Aorta (tissue), 5 donors: ENCODE measurements at places on chromosomes 16 and 17. TPM values are rescaled to one million over a fixed set of nuclear protein-coding genes. Genes with fewer than 3 reads are reported as not detected.

Gene CCL8
- total RNA-seq: 3.6 TPM

Gene SDR42E2
- total RNA-seq: not detected

Gene MYOCD
- 251 TPM for total RNA-seq

Gene KRTAP16-1
- not detected for total RNA-seq

Gene RAB26
- total RNA-seq: not detected

Gene SLC5A11
- total RNA-seq: not detected

Gene OTOA
- total RNA-seq: 0.21 TPM

DNA sequence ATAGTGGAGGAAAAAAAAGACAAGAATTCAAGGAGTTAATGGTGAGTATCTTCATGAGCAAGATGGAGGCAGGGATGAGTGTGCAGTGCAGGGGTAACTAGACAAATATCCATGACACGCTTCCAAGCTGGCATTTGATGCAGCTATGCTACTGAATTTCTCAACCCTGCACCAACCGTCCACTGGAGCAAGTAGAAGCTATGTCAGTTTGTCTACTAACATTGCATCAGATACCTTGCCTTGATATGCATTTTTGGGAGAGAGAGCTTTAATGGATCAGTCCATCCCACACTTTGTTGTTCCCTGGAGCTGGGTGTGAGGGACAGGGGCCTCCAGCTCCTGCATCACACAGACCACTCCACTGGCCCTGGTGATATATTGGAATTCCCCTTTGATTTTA lies 16.4 kb downstream of the CCL11 start:
- peaks cover 1% of the 10 kb centered on the region for H3K4me1 ChIP-seq
- H3K4me3 ChIP-seq: no peak overlapping the region
- no peaks in the 10 kb centered on the region for H3K36me3 ChIP-seq
- no peak overlapping the region for H3K27ac ChIP-seq

- H3K36me3 ChIP-seq: no peaks in the 10 kb centered on the region
- H3K4me1 ChIP-seq: no peaks in the 10 kb centered on the region
- H3K4me3 ChIP-seq: no peak overlapping the region
- H3K27ac ChIP-seq: no peak overlapping the region
Measured at GRCh38 chr17:42783062-42783790, 2.8 kb downstream of the WNK4 start.

GRCh38 chr16:17303101-17303500 lies 167.7 kb downstream of the XYLT1 start:
- H3K27ac ChIP-seq: no peak overlapping the region
- no peak for DNase-seq
- no peaks in the 10 kb centered on the region for H3K36me3 ChIP-seq
- H3K4me1 ChIP-seq: no peaks in the 10 kb centered on the region

DNA sequence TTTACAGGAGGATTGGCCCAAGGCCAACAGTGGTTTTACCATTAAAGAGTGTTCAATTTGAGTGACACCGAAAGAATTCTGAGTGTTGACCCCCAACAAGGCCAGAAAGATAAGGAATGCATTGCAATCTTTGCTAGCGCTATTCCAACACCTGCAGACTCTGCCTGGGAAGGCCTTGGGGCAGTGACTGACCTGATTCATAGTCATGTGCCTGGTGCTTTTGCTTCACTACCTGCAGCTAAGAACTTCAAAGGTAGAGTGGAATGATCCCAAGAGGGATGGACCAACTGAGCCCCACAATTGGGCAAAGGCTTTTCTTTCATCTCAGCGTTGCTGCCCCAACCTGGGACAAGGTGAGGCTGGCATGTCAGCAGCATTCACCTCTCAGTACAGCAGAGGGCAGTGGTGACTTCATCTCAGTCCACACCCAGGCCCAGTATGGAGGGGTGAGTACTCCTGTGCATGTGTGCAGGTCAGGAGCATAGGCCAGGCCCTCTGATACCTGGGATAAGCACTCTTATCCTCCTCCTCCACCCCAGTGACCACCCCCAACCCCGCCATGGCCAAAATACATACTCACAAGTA lies 149.6 kb upstream of the GNAO1 start:
- no peak overlapping the region for H3K4me3 ChIP-seq
- H3K36me3 ChIP-seq: no peaks in the 10 kb centered on the region
- no peak overlapping the region for H3K27ac ChIP-seq
- H3K27me3 ChIP-seq: no peaks in the 10 kb centered on the region
- DNase-seq: no peak
- H3K4me1 ChIP-seq: no peaks in the 10 kb centered on the region

GRCh38 chr17:61700252-61700651 lies 109.2 kb upstream of the NACA2 start:
- no peak for DNase-seq
- no peaks in the 10 kb centered on the region for H3K27me3 ChIP-seq
- no peaks in the 10 kb centered on the region for H3K4me1 ChIP-seq
- no peak overlapping the region for H3K27ac ChIP-seq

DNA sequence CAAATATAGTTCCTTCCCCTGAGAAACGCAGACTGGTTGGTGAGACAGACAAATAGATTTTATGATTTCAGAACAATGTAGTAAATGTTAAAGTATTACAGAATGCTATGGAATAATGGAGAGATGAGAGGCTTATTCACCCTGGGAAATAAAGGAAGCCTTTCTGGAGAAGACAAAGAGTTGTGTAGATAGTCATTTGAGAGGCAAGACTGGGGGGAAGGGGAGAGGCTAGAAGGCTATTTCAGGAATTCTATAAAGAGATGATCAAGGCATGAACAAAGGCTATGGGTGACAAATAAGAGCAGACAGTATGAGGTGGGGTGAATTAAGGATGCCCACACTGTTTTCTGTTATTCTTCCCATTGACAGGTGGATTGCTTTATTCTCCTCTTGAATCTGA lies 211.4 kb downstream of the GRIN2A start:
- no peaks in the 10 kb centered on the region for H3K4me1 ChIP-seq
- no peak overlapping the region for H3K27ac ChIP-seq
- H3K36me3 ChIP-seq: no peaks in the 10 kb centered on the region
- DNase-seq: no peak

DNA sequence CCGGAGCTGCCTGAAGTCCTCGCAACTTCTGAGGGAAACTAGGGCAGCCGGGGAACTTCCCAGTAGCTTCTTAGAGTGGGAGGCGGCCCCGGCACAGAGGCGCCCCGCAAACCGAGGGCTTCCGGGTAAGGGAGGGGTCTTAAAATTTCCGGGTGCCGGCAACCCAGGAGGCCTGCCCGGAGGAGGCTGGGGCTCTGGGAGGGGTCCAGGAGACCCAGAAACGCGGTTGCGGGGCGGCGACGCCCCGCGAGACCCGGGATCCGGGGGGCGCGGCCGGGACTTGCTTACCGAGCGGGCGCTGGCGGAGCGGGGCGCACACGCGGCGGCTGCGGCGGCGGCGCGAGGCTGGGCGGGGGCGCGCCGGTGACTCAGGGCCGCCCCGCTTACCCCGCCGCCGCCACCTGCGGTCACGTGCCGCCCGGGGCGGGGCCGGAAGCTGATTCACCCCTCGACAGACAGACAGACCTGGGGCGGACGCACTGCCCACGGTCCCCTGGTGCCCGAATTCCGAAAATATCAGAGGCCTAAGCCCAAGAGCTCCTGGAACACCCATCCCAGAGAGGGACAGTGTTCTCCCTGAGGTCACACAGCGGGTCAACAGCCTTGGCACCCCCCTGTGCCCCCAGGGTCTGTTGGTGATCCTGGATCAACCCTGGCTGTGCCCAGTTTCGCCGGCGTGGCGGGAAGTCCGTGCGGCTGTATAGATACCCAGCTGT lies at the start of gene FAM83G:
FAM83G (minus strand) TSS at position 344 of the 716 bp plus-strand sequence. CDS start 723 bp downstream, outside the sequence.
- peak within 1 kb of the TSS; percentile 70 for H3K4me3 ChIP-seq
- H3K4me1 ChIP-seq: no peaks in the 10 kb centered on the region
- H3K27me3 ChIP-seq: no peaks in the 10 kb centered on the region

- H3K27me3 ChIP-seq: no peaks in the 10 kb centered on the region
- no peaks in the 10 kb centered on the region for H3K4me1 ChIP-seq
- peaks cover 5% of the 10 kb centered on the region for H3K36me3 ChIP-seq
- H3K4me3 ChIP-seq: no peak overlapping the region
Measured at GRCh38 chr17:21530311-21530710, 154.2 kb downstream of the KCNJ12 start.

DNA sequence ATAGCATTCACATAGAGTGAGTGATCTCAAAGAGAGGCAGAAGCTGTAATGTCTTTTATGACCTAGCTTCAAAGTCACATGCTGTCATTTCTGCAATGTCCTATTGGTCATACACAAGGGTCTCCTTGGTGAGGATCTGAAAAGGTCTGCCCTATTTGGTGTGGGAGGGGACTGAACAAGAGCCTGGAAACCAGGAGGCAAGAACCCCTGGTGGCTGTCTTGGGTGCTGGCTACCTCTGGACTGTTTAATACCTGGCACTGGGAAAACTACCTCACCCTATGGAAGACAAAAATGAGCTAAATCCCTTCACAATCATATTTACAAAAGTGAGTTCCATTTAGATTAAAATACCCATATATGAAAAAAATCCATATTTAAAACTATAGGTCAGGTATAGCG lies 9.0 kb downstream of the KCTD13 start:
- H3K27me3 ChIP-seq: no peaks in the 10 kb centered on the region
- H3K4me3 ChIP-seq: no peak overlapping the region
- H3K4me1 ChIP-seq: no peaks in the 10 kb centered on the region
- no peak for DNase-seq

DNA sequence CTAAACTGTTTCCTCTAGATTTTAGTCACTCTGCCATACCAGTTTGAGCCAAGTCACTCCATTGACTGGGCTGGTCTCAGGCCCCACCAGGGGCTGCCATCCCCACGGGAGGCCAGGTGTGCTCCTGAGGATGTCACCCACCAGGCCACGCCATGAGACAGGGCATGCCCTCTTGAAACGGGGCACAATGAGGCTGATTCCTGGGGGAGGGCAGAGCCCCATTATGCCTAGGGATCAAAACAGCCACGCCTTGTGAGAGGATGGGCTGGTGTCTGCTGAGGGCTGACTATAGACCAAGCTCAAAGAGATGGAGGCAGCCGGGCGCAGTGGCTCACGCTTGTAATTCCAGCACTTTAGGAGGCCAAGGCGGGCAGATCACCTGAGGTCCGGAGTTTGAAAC lies 21.5 kb downstream of the GINS2 start:
- no peak overlapping the region for H3K4me3 ChIP-seq
- H3K27me3 ChIP-seq: no peaks in the 10 kb centered on the region
- H3K4me1 ChIP-seq: no peaks in the 10 kb centered on the region
- DNase-seq: no peak
- no peaks in the 10 kb centered on the region for H3K36me3 ChIP-seq

- no peaks in the 10 kb centered on the region for H3K27me3 ChIP-seq
- no peak overlapping the region for H3K4me3 ChIP-seq
Measured at GRCh38 chr16:15682105-15682570, 32.1 kb downstream of the NDE1 start.

- H3K4me3 ChIP-seq: no peak overlapping the region
- no peak overlapping the region for H3K27ac ChIP-seq
- H3K36me3 ChIP-seq: no peaks in the 10 kb centered on the region
- H3K27me3 ChIP-seq: no peaks in the 10 kb centered on the region
- DNase-seq: no peak
- no peaks in the 10 kb centered on the region for H3K4me1 ChIP-seq
Measured at GRCh38 chr17:28968914-28969295, 17.6 kb upstream of the PHF12 start.

DNA sequence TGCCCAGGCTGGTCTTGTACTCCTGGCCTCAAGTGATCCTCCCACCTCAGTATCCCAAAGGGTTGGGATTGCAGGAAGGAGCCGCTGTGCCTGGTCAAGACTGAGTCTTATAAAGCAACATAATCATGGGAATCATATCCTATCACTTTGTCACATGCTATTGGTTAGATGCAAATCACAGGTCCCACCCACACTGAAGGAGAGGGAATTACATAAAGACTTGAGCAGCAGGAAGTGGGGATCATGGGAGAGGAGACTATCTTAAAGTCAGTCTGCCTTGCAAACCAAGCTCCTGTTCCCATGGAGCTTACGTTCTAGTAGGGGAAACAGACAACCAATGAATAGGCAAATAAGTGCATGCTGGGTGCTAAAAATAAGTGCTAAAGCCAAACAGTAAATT lies 28.3 kb upstream of the TENT4B start:
- no peaks in the 10 kb centered on the region for H3K27me3 ChIP-seq
- no peak overlapping the region for H3K27ac ChIP-seq
- no peak overlapping the region for H3K4me3 ChIP-seq
- no peak for DNase-seq
- no peaks in the 10 kb centered on the region for H3K36me3 ChIP-seq
- H3K4me1 ChIP-seq: no peaks in the 10 kb centered on the region

DNA sequence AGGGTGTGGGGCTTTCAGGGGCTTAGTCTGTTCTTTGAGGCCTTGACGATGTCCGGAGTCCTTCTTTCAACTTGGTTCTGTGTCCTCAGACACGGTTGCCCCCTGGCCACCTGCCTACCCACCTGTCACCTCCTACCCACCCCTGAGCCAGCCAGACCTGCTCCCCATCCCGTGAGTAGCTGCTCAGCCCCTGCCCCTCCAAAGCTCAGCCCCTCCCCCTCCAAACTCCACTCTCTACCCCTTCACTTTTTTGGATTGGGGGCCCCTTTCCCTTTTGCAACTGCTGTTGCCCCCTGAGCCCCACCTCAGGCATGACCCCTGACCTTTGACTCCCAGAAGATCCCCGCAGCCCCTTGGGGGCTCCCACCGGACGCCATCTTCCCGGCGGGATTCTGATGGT lies 1.2 kb downstream of the LAT start:
- no peak overlapping the region for H3K27ac ChIP-seq
- H3K27me3 ChIP-seq: no peaks in the 10 kb centered on the region
- peaks cover 3% of the 10 kb centered on the region for H3K36me3 ChIP-seq
- DNase-seq: no peak
- H3K4me3 ChIP-seq: no peak overlapping the region

DNA sequence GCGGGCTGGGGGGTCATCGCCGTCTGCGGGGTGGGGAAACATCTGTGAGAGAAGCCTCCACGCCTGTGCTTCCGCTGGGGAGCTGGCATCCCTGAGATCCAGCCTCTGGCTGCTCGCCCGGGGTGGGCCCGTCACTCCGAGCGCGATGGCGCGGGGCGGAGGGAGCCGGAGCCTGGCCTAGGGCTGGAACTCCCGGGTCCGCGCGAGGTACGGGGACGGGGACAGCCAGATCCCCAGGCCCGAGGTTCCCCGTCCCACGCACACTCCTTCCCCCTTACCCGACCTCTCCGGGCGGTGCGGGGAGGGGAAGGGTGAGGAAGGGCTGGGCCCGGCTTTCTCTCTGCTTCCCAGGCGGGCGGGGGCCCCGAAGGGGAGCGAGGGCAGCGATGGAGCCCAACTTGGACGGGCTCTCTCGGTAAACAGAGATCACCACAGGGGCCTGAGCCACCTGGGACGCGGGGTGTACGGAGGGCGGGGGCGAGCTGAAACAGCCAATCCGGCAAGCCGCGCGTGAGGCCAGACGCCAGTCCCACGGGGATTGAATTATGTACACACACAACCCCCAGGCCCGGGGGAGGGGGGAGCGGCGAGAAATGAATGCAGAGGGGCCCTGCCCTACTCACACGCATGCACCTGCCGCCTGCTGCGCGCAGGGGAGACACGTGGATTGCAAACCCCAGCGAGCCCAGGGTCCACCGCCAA lies at the start of gene SLC16A11:
SLC16A11 (minus strand) TSS at position 596 of the 702 bp plus-strand sequence; CDS start at position 17, 579 bp downstream.
- peak; percentile 87 for DNase-seq
- no peaks in the 10 kb centered on the region for H3K4me1 ChIP-seq
- H3K4me3 ChIP-seq: peak within 1 kb of the TSS; percentile 19
- H3K27me3 ChIP-seq: no peaks in the 10 kb centered on the region
- no peaks in the 10 kb centered on the region for H3K36me3 ChIP-seq

- no peak for DNase-seq
- H3K4me1 ChIP-seq: peaks cover 9% of the 10 kb centered on the region
- H3K27ac ChIP-seq: no peak overlapping the region
- H3K27me3 ChIP-seq: no peaks in the 10 kb centered on the region
- H3K4me3 ChIP-seq: no peak overlapping the region
Measured at GRCh38 chr16:58125781-58126335, 3.3 kb downstream of the CFAP20 start.

- peaks cover 5% of the 10 kb centered on the region for H3K36me3 ChIP-seq
- DNase-seq: no peak
- no peaks in the 10 kb centered on the region for H3K27me3 ChIP-seq
- no peak overlapping the region for H3K4me3 ChIP-seq
- H3K27ac ChIP-seq: no peak overlapping the region
Measured at GRCh38 chr17:21184570-21184969, 29.4 kb downstream of the TMEM11 start.
